ENCODE measurements at places on chromosomes 5 and 9.

- DNase-seq, result peak; percentile 35
These were observed 98.8 kb upstream of the BASP1 start for GRCh38 chr5:17118631-17119030.

GRCh38 chr5:132684491-132684890, 10.7 kb downstream of the IL4 start:
- DNase-seq, result no peak

DNA sequence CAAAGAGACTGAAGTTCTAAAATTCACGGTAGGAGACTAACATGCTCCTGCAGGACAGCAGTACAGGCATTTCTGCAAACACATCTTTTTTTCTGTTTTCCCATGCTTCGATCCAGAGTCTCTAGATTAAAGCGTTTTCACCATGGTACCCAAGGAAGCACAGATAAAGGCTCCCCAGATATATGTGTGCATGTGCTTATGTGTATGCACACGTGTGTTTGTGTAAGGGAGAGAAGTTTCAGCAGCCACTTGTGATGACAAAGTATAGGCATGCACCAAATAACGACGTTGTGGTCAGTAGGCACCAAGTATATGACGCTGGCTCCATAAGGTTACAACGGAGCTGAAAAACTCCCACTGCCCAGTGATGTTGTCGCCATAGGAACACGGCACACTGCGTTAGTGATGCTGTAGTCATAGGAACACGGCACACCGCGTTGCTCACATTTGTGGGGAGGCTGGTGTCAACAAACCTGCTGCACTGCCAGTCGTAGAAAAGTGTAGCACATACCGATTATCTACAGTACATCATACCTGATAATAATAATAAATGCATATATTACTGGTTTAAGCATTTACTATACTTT, 21.7 kb downstream of the MED10 start:
- DNase-seq, result no peak

- no peak for DNase-seq
These were observed 1.5 kb upstream of the SLC6A19 start for GRCh38 chr5:1199649-1200494.

GRCh38 chr5:151463137-151464029, 16.0 kb downstream of the SLC36A1 start:
- peak; percentile 22 for DNase-seq

DNA sequence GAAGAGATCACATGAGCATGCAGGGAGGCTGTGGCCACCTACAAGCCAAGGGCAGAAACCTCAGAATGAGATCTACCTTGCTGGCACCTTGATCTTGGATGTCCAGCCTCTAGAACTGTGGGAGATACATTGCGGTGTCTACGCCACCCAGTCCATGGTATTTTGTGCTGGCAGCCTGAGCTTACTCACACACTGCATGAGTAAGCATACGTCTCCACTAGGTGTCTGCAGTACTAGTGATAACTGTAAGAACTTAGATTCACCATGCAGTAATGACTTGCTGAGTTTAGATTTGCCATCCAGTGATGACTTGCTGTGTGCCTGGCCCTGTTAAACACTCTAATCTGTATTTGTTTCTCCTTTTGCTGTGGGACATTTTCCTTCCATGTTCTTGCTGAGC, 417.7 kb downstream of the GADD45G start:
- DNase-seq, result no peak

DNA sequence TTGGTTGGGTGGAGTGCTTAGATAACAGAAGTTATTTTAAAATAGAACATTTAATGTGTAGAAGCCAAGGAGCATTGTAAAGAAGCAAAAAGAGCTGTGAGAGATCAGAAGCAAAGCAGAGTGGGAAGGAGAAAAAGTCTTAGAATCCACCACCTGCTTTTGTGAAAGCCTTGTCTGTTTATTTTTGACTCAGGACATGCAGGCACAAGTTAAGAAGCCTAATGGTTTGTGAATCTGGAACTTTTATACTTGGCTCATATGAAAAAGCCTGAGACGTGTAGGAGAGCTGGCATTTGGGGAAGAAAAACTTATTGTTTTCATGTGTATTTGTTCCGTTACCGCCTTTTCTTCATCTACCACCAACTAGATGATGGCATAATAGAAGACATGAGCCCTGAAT, 38.5 kb upstream of the ITGA2 start:
- no peak for DNase-seq

- DNase-seq, result no peak
These were observed 22.5 kb downstream of the TBC1D2 start for GRCh38 chr9:98232926-98233325.
